ENCODE measurements at places on chromosomes 3 and 15.

GRCh38 chr3:151016478-151016795, 43.9 kb upstream of the CLRN1 start:
- DNase-seq, result no peak

DNA sequence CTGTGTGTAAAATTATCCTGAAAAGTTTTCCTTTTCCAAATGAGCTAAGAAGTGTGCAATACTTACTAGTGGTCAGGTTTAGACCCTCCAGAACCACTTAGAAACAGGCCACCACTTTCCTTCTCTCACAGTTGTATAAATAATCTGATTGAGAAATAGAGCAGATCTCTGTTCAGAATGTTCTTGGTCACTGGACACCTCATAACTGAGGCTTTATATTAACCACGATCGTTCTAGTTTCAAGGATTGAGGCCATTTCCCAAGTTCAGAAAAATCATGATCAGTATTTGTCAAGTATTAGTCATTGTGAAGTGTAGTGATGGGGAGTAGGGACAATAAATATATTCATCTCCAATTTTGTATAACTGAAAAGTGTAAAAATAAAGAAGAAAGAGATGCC, 1.0 kb upstream of the MAP3K13 start:
- no peak for DNase-seq

DNA sequence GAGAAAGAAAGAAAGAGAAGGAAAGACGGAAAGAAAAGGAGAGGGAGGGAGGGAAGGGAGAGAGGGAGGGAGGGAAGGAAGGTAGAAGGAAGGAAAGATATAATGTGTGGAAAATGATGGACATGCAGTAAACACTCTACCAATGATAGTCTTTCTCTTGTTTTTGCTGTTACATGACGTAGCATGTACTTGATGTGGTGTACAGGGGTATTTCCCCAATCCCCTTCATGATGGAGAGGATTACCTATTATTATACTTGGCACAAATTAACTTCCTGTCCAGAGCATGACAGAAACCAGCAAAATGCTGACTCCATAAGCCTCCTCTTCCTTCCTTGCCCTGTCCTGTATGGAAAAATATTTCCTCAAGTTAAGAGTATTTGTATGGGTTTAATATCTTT, 124.4 kb downstream of the B3GALNT1 start:
- DNase-seq, result no peak

DNA sequence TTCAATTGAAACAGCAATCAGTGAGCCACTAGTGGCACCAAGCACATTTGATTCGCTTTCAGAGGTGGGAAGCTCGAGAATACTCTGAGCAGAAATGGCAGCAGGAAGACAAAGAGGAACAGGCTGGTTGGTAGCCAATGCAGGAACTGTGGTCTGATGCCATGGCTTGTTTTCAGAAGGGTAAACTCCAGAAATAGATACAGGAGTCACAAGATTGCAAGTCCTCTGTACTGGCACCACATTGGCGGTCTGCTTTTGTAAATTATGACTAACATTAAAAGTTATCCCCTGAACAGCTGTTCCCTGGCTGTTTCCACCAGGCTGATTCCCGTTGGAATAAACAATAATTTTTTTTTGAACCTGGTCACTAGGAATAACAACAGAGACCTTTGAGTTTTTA, 35.5 kb downstream of the USF3 start:
- no peak for DNase-seq

All from Jurkat, Clone E6-1 (cell line).